ENCODE measurements at places on chromosomes 12 and 14.

DNA sequence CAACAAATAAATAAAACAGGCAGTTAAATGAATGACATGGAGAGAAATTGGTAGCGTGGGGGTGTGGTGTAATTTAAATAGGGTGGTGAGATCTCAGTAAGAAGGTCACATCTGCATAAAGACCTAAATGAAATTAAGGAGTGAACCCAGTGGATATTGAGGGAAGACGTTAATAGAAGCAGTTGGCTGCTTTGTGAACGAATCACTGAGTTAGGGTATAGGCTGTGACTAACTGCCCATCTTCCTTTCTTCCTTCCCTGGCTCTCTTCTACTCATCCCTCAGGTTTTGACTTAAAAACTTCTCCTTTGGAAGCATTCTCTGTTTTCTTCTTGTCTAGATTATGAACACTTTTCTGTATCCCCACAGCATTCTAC is 64.7 kb downstream of the BTG1 start:
- no peak for DNase-seq

- DNase-seq: no peak
These were observed 20.5 kb downstream of the KERA start for GRCh38 chr12:91037276-91037675.

GRCh38 chr12:107894589-107894988 is 120.1 kb downstream of the ASCL4 start:
- DNase-seq: no peak

GRCh38 chr14:68979021-68979721 is at the start of gene ACTN1:
TSS of gene ACTN1 (minus strand) at chr14:68979302. CDS start at chr14:68979056, 246 bp downstream.
- DNase-seq: peak; percentile 64

DNA sequence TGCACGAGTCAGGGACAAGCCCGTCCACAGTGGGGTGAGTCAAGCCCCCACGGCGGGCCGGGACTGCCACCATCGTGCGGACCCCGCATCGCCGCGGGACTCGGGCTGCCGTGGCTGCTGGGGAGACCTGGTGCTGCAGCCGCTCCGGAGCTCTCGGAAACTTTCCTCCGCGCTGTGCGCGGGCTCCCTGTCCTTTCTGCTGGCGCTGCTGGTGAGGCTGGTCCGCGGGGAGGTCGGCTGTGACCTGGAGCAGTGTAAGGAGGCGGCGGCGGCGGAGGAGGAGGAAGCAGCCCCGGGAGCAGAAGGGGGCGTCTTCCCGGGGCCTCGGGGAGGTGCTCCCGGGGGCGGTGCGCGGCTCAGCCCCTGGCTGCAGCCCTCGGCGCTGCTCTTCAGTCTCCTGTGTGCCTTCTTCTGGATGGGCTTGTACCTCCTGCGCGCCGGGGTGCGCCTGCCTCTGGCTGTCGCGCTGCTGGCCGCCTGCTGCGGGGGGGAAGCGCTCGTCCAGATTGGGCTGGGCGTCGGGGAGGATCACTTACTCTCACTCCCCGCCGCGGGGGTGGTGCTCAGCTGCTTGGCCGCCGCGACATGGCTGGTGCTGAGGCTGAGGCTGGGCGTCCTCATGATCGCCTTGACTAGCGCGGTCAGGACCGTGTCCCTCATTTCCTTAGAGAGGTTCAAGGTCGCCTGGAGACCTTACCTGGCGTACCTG is 1.1 kb downstream of the PDE3A start:
- DNase-seq: no peak

GRCh38 chr12:131980263-131980662 is 30.5 kb downstream of the EP400 start:
- DNase-seq: no peak

DNA sequence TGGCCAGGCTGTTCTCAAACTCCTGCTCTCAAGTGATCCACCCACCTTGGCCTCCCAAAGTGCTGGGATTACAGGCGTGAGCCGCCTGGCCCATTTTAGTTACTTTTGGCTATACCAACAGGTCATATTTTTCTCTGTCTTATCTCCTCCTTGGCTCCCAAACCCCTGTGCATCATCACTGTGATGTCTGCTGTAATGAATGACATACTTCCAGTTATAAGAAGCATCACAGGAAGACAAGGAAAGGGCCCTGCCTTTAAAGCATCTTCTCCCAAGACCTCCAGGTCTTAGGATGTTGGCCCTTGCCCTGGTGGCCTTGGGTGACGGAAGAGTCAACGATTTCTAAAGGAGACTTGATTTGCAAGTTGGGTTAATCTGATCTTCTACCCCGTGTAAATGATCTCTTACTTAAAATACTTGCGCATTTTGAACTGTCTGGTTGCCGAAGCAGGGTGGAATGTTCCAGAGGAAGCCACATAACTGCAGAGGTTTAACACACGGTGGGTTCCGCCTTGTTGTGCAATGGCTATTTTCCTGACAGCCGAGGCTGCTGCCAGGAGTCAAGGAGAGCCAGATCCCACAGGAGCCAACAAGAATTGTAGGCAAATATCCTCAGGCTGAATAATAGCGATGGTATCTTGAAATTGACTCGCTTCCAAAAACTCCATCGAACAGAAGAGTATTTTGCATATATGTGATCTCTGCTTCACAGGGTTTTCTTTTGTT is 55.7 kb upstream of the PLXNC1 start:
- no peak for DNase-seq

- no peak for DNase-seq
These were observed 1.9 kb downstream of the CACNA2D4 start for GRCh38 chr12:1916371-1917171.

- no peak for DNase-seq
These were observed 7.7 kb upstream of the PCK2 start for GRCh38 chr14:24086193-24086955.

GRCh38 chr14:77240336-77240915 is 30.6 kb downstream of the NGB start:
- DNase-seq: no peak

DNA sequence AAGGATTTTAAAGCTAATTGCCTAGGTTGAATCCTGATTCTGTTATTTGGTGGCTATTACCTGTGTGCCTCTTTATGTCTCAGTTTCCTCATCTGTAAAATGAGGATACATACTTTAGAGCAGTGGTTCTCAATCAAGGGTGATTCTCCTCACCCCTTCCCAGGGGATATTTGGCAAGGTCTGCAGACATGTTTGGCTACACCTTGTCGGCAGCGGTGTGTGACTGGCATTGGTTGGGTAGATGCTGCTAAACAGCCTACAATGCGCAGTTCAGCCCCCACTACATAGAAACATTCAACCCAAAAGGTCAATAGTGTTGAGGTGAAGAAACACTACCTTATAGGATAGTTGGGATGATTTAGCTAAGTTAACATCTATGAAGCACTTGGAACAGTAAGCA is 23.4 kb downstream of the LDHB start:
- DNase-seq: no peak

GRCh38 chr14:24070285-24071143 is 848 bp upstream of the CPNE6 start:
- no peak for DNase-seq

DNA sequence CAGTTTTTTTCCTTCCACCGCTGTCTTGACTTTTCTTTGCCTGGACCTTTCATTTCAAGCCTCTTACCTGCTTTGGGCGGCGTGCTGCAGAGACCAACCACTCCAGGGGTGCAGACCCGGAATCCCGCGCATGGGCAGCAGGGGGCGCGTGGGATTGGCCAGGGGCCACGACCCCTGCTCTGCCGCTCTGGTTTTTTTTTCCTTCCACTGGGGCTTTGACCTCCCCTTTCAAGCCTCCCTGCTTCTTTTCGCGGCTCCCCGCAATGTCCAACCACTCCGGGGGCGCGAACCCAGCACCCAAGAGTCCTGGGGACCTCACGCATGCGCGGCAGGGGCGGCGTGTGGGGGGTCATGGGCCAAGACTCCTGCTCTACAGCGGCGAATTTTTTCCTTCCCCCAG is 325.1 kb downstream of the ALG10 start:
- DNase-seq: no peak

- no peak for DNase-seq
These were observed 131.0 kb downstream of the TTC8 start for GRCh38 chr14:88955455-88955854.

DNA sequence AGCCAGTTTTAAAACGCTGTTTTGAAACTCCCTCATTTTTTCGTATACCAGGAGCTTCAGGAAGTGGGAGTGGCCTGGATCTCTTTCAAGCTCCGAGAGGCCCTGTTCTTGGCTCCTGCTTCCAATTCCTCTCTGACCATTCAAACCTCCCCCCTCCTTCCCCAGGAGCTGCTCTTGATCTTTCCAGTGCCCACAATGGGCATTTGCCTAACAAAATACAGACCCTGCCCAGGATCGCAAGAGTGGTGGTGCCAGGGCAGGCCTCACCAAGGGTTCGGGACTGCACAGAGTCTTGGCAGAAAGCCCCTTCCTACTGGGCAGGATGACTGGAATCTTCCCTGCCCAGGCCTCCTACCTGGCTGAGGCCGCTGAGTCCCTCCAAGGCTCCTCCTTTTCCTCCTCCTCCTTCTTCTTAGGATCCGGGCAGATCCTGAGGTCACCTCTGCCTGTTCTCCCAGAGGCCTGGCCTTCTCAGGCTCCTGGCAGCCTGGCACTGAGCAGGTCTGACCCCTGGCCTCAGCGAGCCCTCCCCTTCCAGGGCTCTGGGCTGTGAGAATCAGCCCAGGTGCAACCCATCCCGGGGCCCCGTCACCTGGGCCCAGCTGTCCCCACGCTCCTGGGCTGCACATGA is 46.9 kb upstream of the NOS1 start:
- DNase-seq: no peak

DNA sequence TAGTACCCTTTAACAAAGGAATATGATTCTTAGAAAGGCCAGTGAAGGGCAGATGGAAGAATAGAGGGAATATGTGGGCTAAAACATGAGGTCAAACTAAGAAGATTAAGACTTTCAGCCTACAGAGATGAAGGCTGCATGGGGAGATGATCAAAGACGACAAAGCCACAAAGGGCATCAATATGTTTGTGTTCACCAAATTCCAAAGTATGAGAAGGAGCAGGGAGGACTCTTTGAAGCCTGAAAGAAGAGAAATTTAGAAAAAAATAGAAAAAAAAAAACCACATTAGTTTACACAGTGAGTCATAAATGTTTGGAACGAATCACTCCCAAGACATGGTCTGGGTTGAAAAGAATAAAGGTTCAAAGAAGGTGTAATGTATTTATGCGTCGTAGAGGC is 131.8 kb downstream of the NEDD1 start:
- DNase-seq: no peak

DNA sequence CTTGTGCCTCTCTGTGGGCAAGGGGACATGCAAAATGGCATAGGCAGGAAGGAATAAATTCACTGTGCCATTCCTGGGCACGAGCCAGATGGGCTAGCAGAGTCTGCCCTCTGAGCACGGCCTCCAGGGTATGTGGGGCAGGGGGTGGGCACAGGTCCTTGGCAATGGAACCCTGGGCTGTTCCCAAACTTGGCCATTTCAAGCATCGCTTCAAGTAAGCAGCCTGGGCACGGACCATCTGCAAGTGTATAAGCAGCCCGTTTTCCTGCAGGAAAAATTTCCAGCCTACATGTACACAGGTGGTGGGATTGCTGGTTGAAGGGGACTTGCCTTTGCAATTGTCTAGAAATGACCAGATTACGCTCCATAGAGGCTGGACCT is 40.3 kb downstream of the CCDC85C start:
- no peak for DNase-seq

GRCh38 chr12:57216921-57217879 is 606 bp downstream of the NXPH4 start:
- DNase-seq: no peak

DNA sequence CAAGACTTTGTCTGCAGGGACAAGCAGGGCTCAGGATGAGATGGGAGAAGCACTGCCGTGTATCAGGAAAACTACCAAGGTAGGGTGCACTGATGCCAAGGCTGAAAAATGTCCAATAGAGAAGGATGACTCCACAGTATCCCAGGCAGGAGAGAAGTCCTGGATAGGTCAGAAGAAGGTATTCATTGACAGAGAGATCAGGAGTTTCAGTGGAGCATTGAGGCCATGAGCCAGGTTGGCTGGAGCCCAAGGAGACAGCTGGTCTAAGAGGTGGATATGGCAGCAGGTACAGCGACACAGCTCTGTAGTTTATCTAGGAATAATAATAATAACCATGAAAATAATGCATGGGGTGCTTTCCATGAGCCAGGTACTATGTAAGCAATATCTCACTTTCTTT is 180.9 kb downstream of the EXOC5 start:
- DNase-seq: no peak

GRCh38 chr12:32139064-32139421 is 32.4 kb downstream of the BICD1 start:
- DNase-seq: peak; percentile 23

GRCh38 chr12:91189516-91189915 is 6.9 kb upstream of the DCN start:
- DNase-seq: no peak

DNA sequence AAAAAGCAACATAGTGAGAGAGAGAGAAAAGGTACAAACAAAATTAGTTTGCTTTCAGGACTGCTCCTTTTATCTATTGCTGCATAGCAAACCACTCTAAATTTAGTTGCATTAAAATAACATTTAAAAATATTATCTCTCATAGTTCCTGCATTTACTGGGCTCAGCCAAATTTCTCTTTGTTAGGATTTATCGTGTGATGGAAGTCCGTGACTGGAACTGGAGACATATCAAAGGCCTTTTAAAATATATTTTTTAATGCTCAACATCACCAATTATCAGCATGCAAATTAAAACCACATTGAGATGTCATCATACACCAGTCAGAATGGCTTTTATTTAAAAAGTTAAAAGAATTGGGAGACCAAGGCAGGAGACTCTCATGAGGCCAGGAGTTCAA is 107.6 kb upstream of the SYT1 start:
- DNase-seq: no peak

DNA sequence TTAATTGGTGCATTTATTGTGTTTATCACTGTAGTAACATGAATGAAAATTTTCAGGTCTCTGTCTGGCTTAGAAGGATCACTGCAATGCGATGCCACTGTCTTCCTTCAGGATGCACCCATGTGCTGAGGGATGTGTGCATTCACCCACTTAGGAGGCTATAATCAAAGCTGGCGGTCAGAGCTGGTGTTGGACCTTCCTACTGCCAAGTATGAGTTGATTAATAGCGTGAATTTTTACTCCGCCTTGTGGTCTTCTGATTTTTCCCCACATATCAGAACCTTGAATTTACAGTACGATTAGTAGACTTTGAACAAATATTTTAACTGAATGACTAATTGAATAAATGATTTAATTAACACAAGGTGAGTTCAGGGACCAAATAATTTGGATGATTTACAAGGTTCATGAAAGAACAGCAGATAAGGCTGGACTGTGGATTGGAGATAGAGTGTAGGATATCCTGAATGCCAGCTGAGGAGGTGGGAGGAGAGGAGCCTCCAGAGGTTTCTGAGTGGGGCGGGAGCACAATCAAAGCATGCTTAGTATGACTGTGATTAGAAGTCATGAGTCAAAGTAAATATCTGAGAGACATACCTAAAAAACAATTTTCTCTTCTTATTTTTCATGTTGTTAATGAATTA is 50.1 kb downstream of the RERG start:
- no peak for DNase-seq

- no peak for DNase-seq
These were observed 13.0 kb upstream of the SNAPC1 start for GRCh38 chr14:61749264-61749663.

DNA sequence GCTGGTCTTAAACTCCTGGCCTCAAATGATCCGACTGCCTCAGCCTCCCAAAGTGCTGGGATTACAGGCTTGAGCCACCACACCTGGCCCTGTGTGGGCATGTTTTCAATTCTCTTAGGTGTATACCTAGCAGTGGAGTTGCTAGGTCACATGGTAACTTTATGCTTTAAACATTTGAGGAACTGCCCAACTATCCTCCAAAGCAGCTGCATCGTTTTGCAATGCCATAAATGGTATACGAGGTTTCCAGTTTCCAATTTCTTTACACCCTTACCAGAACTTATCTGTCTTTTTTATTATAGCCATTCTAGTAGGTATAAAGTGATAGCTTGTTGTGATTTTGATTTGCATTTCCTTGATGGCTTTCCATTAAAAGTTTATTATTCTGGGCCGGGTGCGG is 25.1 kb downstream of the RBMS2 start:
- no peak for DNase-seq

Data from activated T-cell treated with anti-CD3 and anti-CD28 coated beads for 24 hours (primary cell).